ENCODE measurements at places on chromosomes 3 and 15.

DNA sequence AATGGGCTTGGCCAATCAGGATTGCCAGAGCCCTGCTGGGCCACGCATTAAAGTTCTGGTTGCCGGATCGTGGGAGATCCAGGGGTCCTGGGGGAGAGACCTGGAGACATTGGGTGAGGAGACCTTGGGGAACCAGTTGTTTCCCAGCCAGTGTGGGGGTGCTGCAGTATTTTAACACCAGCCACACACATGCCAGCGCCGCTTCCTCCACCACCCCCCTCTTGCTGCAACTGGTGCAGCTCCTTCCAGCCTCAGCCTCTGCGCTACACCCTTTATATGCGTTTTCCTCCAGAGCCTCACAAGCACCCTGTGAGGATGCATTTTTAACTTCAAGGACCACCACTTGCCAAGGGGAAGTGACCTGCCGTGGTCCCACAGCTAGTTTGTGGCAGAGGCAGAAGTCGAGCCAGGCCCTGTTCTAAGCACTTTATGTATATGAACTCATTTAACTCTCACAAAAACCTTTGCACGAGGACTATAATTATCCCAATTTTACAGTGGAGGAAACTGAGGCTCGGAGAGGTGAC, 29.4 kb upstream of the GRIP2 start:
- no peak for DNase-seq

- no peak for DNase-seq
Measured at GRCh38 chr15:87633525-87633924, 623.0 kb downstream of the NTRK3 start.

DNA sequence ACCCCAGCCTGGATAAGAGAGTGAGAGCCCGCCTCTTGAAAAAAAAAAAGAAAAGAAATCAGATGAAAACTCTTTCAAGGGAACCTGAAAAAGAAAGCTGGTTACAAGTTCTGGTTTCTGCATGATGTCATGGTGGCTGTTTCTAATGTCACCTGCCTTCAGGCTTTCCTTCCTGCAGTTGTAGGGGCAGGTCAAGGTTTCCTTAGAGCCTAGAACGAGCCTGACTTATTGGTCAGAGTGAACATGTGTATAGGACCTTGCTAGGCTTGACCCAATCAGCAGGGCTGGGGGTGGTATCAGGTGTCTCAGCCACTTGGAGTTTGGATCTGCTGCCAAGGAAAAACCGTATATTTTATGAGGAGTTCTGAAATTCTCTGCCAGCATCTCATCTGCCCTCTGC, 3.8 kb downstream of the IVD start:
- no peak for DNase-seq

DNA sequence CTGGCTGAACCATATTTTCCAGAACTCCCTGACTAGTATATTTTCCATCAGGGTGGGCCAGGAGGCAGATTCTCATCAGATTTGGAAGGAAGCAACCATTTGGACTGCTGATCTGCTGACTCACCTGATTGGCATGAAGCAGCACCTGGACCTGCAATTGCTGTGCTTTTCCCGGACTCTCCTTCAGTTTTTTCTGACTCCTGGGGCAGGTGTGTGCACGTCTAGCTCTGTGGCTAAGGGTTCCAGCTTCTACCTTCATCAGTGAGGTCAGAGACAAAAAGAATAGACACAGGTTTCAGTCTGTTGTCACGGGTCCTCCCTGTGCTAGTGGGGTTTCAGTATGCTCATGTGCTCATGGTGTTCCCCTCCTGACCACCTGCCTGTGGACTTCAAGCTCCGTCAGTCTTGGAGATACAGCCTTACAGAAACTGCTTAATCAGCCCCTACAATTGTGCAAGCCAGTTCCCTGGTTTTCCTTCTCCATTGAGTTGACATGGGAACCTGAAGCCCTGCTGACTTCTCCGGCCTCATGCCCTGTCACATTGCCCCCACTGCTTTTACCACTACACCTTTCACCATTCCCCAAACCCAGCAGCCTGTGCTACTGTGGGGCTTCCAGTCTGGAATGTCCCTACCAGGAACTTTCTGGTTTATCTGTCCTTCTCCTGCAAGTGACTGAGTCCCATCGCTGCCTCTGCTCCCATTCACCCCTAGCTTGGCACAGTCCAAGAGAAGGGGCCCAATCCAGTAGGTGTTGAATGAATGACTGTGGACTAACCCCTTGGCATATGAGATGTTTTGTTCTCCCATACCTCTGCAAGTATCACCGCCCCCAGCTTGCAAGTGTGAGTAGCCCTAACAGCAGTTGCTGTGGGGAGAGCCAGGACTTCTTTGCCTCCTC, 31.7 kb downstream of the HMCES start:
- DNase-seq: no peak

GRCh38 chr15:41648097-41648496, 12.1 kb upstream of the MGA start:
- DNase-seq: no peak

DNA sequence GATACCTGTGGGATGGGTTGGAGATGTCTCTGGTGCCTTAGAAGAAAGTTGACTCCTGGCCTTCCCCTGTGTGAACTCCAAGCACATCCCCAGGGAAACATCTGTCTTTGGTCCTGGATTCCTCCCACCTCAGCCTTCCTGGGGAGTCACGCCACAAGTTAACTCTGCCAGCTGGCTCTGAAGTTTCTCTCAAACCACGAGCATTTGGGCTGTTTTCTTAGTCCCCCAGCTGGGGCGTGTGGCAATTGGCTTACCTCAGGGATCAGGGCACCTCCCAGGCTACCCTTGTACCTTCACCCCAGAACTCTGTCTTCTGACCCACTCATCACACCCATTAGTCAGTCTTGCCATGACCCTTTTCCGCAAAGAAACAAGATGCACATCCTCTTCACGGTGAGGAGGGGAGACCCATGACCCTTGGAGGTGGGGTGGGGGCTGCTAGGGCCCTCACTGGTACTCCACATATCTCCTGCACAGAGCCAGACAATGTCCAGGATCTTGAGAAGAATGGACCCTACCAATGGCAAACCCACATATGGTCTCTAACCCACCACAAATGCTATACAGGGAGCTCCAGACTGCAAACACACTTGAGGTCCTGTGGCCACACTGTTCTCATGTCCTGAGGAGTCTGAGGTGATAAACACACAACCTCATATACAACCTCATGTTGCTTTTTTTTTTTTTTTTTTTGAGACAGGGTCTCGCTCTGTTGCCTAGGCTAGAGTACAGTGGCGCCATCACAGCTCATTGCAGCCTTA, 3.9 kb downstream of the NEIL1 start:
- DNase-seq: no peak

DNA sequence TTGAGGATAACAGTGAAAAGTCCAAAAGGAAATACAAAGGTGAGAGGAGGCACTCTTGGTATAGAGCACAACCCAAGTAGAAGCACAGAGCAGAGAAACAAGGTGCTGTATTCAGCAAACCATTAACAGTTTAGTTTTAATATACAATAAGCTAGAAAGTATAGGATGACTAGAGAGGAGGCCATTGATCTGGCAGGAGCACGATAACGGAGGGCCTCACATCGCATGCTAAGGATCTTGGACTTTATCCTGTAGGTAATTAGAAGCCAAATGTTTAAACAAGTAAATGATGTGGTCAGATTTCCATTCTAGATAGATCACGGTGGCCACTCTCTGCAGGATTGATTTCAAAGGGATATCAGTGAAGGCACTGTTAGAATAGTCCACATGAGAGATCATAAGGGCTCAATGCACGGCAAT, 935.0 kb downstream of the ROBO1 start:
- no peak for DNase-seq

DNA sequence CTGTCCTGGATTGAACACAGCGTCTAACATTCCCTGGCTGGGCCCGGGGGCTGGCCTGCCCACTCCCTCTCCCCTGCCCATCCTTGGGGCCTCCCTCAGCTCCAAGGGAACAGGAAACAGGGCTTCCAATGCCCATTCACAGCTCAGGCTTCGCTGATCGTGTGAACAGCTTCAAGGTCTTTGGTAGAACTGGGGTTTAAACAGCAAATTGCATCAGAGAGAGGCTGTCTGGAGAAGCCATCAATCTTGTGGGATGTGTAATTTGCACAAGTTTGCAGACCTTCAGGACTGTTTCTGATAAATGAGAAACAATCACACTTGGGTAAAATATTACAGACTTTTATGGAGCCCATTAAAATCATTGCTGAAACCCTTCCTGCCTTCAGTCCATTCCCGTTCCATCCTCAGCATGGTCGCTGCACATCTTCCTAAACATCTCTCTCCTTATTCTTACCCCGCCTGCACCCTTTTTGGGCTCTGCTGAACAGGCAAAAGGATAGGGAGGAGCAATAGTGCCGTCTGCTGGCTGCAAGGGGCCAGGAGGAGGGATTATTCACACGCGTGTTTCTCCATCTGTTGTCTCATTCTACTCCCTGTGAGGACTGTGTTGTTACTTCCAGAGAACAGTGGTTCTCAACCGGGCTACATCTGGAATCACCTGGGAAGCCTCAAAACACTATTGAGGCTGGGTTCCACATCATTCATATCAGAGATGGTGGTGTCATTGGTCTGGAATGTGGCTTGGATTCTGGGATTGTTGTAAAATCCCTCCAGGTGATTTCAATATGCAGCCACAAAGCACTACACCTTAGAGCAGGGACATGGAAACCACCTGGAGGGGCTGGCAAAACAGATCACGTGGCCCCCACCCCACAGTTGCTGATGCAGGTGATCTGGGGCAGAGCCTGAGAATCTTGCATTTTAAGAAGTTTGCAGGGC, 116.3 kb downstream of the CLSTN2 start:
- DNase-seq: no peak

GRCh38 chr15:50218291-50218690, 36.3 kb downstream of the SLC27A2 start:
- DNase-seq: no peak

GRCh38 chr3:34890247-34890646, 749.1 kb upstream of the ARPP21 start:
- DNase-seq: no peak

DNA sequence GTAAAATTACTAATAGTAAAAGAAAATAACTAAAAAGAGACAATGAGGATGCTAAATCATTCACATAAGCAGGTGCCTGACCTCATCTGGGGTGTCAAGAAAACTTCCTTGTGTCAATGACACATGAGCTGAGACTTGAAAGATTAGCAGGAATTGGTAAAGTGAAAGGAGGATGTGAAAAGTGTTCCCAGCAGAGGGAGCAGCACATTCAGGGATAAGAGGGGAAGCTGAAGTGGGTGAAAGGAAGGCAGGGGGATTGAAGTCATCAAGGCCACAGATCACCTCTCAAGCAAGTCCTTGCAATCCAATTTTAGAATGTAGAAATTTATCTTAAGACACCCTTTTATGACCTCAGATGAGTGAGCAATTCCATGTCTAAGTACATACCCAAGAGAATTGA, 60.2 kb upstream of the ACP3 start:
- no peak for DNase-seq

DNA sequence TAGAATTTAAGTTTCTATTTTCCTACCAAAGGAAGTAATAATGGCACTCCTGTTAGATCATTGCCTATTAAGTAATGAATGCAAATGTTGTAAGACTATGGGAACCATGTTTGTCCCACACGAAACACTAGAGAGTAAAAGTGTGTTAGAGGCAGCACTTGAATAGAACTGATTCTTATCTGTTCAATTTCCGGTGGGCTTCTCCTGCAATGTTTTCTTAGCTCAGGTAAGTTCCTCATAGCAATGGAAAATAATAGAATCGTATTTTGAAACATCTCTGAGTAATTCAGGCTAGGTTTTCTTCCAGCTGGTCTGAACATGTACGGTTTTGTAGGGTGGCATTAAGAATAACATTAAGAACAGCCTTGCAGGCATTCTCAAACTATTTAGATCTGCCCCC, 145.3 kb upstream of the LIPC start:
- DNase-seq: no peak

DNA sequence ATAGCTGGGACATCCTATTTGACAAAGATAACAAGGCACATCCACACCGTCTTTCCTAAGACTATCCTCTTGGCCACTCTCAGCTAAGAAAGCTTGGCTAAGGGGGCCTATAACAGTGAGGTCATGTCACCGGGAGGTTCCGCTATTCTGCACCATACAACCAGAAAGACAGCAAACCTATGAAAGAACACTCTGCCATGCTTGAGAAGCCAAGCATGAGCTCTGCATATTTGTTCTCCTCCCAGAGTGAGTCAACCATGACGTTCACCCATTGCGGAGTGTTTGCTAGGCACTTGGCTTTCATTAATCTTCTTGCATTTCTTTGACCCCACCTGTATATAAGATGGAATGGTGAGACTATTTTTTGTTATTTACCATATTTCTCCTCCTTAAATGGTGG, 141.2 kb downstream of the GMNC start:
- no peak for DNase-seq

- DNase-seq: no peak
Measured at GRCh38 chr3:172312001-172312400, 136.3 kb downstream of the GHSR start.

Measured in left lobe of liver (tissue), 2 donors.